ENCODE measurements at places on chromosomes 1 and 21.

GRCh38 chr1:201171063-201172036 lies 17.1 kb upstream of the TMEM9 start:
- DNase-seq = peak; percentile 57

- DNase-seq = peak; percentile 40
These were observed 4.9 kb upstream of the B4GALT3 start for GRCh38 chr1:161182214-161182613.

GRCh38 chr1:11158720-11159321 lies 30.3 kb upstream of the ANGPTL7 start:
- peak; percentile 84 for DNase-seq

- no peak for DNase-seq
These were observed 64.6 kb upstream of the GJB5 start for GRCh38 chr1:34690269-34690668.

GRCh38 chr1:170538687-170539086 lies 6.7 kb downstream of the GORAB start:
- no peak for DNase-seq

- DNase-seq = peak; percentile 82
These were observed 929 bp upstream of the FOXJ3 start for GRCh38 chr1:42335809-42336518.

GRCh38 chr1:198667807-198668206 lies 29.0 kb downstream of the PTPRC start:
- DNase-seq = no peak

GRCh38 chr1:36763771-36764170 lies 270.5 kb downstream of the GRIK3 start:
- no peak for DNase-seq

DNA sequence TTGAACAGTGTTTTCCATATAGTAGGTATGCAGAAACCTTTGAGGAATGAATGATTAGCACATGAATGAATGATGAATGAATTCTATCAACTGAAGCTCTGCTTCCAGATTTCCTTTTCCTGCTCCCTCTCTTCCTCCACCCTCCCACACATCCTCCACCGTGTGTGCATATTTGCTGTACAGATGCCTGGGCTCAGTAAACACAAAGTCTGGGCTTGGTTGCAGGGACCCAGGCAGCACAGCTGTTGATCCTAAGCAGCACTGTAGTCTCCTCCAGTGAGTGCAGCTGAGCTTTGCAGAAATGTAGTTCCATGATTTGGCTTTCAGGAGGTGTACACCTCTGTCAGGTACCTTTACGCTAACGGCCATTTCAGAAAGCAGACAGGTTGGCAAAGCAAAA lies 611.7 kb downstream of the NUF2 start:
- no peak for DNase-seq

DNA sequence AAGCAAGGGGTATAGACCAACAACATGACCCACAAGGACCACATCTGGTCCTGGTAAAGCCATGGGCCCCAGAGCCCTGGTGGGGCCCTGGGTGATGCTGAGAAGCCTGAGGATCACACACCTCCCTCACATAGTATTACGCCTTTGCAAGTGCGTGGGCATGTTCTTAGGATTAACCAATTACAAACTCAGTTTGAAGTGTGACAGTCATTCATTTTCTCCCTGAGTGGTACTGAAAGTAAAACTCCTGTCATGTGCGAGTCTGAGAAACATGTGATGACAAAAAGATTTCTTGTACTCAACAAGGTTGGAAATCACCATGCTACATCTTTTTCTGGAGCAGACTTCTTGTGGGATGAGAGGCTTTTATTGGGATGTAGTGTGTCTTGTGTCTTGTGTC lies 315.3 kb upstream of the DUSP10 start:
- DNase-seq = no peak

DNA sequence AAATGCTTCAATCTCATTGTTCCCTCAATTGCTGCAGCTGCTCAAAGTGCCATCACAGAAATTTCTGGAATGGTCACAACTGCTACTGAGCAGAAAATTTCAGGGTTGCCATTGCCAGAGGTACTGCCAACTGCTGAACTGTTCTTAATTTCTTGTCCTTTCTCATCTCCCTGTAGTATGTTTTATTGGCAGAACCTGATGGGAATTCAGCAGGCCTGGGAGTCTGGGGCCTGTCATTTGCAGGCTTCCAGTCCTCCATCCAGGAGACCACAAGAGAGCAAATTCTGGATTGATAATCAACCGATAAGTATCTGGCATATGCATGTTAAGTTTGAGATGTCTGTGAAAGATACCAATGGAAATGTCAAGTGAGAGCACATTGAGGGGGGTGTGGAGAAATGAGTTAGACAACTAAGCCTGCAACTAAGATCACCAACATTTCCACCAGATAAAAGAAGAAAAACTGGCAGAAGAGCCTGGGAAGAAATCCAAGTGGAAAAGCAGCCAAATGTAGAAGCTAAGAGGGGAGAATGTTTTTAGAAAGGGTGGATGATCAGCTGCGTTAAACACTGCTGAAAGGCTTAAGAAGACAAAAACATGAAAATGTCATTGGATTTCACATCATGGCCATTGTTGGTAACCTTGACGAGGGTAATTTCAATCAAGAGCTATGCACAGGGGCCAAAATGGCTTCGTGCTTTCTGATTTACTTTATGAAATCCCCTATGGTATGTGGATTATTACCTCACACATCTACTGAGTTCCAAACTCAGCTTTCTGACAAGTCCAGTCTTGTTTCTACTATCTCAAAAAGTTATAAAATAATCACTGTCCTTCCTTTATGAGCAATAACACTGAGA lies 648.1 kb downstream of the PLPP3 start:
- no peak for DNase-seq

DNA sequence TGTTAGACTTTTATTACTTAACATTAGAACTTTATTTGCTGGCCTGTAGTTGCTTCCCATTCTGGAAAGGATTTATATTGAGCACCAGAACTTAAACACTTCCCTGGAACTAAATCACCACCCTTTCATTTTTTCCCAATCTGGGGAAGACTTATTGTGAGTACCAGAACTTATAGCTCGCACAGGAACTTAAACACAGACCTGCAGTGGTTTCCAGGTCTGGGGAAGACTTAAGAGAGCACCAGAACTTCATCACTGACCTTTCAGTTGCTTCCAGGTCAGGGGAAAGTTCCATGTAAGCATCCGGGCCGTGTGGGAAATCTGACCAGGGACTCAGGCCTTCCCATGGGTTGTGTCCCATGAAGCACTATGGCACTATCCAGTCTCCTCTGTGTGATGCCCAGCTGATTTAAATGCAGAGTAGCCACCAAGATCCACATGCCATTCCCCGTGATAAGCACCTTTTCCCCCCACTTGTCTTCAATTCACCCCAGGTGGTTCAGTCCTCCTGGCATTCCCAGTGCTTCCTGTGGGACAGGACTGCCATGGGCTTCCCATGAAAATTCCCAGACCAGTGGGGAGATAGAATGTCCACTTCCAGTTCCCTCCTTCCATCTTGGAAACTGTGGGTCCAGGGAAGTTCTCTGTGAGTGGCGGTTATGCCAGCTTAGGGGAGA lies 48.9 kb downstream of the C4BPA start:
- no peak for DNase-seq

DNA sequence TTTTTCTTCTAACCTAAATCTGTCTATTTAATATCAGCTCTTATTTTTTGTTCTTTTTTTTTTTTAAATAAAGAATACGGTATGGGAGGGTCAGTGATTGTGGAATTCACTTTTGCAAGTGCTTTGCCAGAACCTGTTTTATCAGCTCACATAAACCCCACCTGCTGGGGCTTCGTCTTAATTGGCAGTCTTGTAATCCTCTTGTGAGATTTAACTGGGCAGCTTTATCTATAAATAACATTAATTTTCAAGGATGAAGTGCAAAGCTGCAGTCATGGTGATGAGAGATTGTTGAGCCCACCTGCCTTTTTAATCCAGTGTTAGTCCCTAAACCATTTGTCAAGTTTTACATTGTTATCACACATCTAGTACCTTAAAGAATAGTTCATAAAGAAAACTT lies 18.2 kb upstream of the PDC start:
- DNase-seq = no peak

DNA sequence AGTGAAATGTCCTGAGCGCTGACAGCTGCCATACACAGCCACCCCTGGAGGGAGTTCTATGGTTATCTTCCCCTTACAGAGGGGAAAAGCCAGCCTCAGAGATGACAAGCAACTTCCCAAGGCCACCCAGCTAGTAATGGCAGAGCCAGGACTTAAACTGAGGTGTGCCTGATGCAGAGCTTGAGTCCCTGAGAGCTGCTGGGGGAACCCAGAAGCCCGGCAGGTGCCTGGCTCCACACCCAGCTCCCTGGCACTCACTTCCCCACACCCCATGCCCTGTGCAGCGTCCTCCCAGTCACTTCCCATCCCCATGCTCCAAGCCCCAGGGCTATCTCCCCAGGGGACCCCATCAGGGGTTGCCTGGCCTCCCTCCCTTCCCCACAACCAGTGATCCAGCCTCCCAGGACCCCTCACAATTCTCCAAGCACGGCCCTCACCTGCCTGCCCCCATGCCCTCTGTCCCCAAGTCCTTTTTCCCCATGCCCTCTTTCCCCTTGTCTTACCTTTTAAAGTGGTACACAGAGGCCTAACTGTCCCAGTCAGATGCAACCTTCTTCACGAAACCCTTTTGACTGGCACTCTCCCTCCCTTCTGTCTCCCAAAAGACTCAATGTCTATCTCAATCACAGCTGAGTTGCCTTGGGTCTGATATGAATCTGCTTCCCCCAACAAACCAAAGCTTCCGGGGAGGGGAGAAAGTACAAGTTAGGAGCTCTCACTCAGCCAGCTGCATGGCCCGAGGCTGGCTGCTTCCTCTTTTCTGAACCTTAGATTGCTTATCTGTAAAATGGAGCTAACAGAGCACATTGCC lies 39.8 kb upstream of the LRP8 start:
- DNase-seq = no peak

DNA sequence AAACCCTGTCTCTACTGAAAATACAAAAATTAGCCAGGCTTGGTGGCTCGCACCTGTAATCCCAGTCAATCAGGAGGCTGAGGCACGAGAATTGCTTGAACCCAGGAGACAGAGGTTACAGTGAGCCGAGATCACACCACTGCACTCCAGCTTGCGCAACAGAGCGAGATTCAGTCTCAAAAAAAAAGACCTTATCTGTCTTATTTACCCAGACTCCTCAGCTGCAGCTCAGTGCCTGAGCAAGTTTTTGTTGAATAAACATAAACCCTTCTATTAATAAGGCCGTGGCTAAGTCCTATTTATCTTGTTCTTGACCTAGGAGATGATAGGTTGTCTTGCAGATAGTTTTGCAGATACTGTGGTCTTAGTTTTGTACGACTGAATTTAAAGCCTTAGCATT lies 136.4 kb upstream of the TMEM51 start:
- no peak for DNase-seq

DNA sequence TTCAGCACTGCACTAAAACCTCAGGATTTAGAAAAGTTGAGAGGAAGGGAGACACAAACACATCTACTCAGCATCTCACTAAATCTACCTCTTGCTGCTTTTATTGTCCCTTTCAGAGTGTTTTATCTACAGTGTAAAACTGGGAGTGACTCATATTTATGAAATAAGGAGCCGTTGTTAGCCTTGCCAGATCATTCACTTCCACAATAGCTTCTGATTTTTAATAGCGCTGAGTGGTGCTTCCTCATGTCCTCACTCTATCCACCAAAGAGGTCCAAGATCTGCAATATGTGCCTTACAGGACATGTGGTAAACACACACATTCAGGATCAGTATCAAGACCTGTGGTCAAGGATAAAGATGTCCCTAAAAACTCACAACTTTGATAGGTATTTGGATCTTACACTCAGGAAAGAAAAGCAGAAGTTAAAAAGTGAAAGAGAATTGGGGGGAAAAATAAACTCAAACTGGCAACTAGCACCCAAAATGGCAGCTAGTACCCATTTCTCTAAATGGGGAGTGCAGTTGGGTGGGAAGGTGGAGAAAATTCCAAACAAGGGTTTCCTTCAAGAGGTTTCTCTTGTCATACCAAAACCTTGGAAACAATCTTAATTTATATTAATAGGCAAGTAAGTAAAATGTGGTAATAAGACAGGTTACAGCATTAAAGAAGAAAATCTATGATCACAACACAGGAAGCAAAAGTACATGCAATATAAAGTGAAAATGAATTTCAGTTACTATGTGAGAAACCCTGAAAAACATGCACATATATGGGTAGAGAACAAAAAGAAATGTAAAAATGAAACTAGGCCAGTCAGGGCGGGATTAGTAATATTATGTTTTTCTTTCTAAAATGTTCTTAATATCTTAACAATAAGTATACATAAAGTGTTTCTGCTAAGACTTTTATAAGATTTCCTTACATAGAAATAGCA lies 15.9 kb downstream of the DUSP10 start:
- peak; percentile 59 for DNase-seq

DNA sequence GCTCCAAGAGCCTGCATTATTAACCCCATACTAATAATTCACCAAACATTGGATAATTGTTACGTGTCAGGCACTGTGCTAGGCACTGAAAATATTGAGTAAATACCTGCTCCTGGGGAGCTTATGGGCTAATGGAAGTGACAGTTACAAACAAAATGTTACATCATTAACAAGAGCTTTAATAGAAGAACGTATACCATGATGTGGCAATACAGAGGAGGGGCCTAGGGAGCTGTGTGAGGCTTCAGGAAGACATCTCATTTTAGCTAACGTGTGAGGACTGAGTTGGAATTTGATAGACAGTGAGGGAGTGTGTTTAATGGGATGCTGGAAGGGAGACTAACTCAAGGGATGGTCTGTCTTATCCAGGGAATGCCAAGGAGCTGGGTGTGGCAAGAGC lies 16.5 kb upstream of the TSPAN2 start:
- no peak for DNase-seq

DNA sequence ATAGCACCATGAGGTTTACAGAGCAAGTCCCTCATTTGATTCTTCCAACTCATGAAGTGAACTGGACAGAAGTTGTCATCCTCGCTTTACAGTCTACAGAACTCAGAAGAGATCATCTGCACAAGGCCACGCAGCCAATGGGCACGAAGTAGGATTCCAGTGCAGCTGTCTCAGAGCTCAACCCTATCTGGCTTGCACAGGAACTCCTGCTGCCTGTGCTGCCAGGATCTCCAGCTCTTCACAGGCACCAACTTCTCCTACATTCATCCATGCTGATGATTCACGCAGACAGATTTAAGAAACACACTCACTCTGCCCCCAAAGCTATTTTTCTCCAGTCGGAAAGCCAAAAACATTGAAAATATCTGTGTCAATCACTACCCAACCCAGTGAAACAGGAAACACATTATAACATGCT lies 157.0 kb downstream of the RERE start:
- DNase-seq = peak; percentile 75

GRCh38 chr1:66217021-66217420 lies 316.9 kb upstream of the SGIP1 start:
- DNase-seq = peak; percentile 51

DNA sequence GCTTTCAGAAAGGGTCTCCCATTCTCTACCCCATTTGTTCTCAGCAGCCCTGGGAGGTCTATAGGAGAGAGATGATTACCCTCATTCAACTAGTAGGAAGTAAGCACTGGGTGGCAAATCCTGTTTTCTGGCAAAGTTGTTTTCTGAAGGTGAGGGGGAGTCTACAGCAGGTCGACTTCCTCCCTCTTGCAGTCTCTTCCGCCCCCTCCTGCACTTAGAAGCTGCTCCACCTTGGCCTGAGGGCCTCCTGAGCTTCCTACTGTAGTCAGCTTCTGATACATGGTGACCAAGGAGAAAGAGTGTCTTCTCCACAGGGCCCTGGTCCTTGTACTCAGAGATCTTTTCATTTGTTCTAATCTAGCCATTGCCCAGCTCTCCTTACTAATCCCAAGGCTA lies 93.1 kb downstream of the RGL1 start:
- no peak for DNase-seq

Data from renal cortical epithelial cell (primary cell).